ENCODE measurements at places on chromosomes 2 and 18.

DNA sequence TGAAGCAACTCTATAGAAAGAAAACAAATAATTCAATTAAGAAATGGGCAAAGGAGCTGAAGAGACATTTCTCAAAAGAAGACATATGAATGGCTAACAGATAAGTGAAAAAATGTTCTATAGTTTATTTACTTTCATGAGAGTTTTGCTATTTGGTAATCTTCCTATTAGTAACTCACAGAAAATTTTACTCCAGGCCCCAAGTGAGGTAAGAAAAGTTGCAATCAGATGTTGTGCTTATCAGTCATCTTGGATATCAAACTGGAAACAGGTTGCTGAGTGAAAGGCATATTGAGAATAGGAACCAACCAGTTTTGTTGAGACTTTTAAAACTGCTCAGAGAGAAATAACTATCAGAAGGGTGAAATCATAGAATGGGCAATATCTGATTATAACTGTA, 1179.0 kb upstream of the ACVR2A start:
- DNase-seq: no peak

DNA sequence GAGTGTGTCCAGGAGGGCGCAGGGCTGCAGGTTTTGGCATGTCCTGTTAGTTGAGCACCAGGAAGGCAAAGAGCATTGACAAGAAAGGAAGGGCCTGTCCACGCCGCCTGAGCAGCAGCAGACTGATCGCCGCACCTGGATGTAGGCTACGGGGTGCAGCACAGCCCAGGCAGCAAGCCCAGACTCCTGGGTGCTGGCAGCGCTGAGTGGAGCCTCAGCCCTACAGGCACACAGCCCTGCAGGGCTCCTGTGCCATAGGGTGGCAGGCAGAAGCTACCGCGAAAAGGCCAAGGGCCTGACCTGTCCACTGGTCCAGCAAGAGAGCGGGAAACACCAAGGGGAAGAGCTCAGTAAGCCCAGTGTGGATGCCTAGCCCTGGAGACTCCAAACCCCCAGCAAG, 198.0 kb downstream of the HDAC4 start:
- no peak for DNase-seq

DNA sequence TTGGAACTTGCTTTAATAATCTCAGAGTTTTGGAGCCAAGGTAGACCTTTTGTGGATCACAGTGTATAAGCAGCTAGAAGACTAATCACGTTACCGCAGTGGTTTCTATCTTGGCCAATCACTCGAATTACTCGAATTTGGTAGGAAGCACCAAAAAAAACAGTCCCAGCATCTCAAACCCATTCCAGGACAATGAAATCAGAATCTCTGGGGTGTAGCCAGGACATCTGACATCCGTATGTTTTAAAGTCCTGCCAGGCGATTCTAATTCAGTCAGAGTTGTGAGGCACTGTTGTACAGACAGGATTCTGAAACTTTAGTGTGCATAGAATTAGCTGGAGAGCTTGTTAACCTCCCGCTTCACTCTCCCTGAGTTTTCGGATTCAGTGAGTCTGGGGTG, 30.8 kb downstream of the GRHL1 start:
- DNase-seq: no peak

GRCh38 chr2:37645362-37645761, 26.1 kb downstream of the CDC42EP3 start:
- no peak for DNase-seq

DNA sequence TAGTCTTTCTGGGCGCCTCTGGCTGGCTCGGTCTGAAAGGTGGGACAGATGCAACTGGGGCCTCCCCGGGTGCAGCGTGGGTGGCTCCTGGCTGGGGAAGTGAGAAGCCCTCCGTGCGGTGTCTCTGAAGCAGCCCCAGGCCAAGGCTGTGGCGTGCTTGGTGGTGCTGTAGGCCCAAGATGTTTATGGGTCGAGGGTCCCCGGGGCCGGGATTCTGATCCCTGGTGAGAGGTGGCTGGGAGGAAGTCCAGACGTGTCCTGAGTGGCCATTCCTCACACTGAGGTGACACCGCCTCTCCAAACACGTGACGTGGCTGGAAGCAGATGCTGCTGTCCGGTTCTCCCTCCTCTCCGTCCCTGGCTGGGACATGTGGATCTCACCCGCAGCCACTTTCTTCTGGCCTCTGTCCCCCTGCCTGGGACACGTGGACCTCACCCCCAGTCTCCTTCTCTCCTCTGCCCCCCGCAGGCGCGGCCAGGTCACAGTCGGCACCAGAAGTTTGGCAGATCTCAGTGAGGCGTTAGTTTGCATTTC, 12.6 kb downstream of the RTP5 start:
- DNase-seq: no peak

- DNase-seq: no peak
Measured at GRCh38 chr2:33008716-33009115, 62.0 kb downstream of the LTBP1 start.

- no peak for DNase-seq
Measured at GRCh38 chr2:159616286-159616701, at the start of gene BAZ2B. BAZ2B (minus strand) TSS chr2:159616548; CDS start chr2:159478719, 137,829 bp downstream.

GRCh38 chr2:69564604-69565003, 78.9 kb downstream of the AAK1 start:
- no peak for DNase-seq

GRCh38 chr18:57523171-57523956, 63.1 kb downstream of the FECH start:
- DNase-seq: no peak

DNA sequence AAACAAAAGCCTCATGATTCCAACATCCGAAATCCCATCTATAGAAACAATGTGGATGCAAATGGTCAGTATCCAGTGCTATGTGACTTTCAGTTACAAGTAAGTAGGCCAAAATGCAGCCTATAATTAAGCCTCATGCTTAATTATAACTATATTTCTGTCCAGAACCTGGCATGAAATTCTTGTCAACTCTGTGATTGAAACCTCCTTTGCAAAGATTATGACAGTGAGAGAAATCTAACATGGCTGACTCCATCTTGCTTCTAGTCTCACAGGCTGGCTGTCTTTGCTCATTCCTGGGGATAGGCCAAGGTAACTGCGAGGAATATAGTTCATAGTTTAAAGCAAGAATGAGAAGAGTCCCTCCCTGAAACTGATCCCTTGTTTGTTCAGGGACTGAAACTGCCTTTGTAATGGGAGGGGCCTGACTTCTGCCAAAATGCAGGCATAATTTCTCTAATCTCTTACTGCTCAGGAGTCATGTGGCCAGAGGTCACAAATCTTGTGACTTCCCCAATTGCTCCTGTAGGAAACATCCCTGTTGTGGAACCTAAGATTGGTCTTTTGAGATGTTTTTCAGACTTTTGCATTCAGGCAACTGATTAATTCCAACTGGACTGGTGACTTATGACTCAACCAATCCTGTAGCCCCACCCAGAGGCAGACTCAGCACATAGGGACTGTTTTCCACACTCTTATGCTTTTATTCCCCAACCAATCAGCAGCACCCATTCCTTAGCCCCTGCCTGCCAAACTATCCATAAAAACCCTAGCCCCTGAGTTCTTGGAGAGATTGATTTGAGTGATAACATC, 84.5 kb upstream of the TLK1 start:
- DNase-seq: no peak

DNA sequence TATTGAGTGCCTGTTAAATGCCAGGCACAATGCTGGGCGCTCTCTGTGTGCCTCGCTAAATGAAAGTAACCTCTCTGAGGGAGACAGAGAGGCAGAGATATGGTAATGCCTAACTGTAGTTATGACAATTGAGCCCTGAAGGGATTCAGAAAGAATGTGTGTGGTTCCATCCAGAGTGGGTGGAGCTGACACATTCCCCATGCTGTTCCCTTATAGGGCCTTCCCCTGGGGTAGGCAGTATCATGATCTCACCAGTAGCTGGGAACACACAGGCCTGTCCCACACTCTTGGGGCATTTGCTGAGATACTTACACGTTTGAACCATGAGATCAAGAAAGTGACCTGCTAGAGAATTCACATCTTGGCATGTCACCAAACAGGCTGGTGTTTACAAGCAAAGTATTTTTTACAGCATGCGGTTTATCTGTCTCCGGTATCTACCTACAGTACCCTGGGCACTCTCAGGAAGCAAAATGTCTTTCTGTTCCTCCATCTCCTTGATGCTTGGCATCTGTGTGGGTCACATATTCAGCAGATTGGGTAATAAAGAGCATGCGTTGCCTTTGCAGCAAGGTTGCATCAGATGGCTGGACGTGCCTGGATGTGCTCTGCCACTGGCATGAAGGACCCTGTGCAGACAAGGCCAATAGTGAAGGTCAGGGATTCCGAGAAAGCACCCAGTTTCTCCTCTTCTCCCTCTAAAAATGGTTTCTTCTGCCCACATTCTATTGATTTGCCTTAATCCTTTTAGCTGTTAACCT, 9.4 kb downstream of the CTIF start:
- DNase-seq: no peak

DNA sequence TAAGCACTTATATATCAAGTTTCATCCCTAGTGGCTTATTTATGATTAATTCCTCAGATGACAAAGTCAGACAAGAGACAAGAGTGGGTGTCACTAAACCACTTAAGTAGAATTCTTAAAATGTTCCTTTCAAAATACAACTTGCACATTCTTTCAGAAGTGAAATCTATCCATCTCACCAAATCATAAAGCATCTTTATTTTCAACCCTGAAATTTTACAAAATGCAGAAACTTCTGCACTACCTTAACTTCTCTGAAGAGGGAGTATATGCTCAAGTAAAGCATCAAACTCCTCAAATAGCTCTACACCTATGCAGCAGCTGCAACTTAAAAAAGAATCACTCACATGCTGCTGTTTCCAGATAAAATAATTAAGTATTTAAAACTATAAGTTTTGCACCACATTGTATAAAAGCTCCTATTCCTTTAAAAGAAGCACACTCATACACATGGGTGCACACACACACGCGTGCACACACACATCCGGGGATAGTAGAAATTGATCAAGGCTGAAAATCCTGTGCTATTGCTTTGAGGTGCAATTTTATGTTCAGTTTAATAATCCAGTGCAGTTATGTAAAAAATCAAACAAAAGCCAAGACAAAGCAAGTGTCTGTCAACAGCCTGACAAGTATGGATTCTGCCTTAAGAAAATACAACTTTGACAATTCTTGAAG, 244.5 kb downstream of the TCF4 start:
- no peak for DNase-seq

DNA sequence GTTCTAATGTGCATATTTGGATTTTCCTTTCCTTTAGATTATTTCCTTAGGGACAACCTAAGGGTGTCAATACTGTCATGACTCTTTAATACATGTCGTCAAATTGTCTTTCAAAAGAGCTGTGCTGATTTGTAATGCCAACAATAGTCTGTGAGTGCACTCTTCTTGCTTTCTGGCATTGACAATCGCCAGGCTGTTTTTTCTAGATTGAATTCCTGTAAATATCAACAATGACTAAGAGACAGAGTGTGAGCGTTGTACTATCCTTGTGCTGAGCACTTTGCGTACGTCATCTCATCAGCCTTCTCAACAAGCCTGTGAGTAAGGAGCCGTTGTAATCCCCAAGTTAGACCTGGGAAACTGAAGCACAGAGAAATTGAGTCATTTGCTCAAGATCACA, 96.0 kb downstream of the ACOXL start:
- DNase-seq: no peak

- no peak for DNase-seq
Measured at GRCh38 chr2:23037596-23037995, 347.4 kb upstream of the KLHL29 start.

DNA sequence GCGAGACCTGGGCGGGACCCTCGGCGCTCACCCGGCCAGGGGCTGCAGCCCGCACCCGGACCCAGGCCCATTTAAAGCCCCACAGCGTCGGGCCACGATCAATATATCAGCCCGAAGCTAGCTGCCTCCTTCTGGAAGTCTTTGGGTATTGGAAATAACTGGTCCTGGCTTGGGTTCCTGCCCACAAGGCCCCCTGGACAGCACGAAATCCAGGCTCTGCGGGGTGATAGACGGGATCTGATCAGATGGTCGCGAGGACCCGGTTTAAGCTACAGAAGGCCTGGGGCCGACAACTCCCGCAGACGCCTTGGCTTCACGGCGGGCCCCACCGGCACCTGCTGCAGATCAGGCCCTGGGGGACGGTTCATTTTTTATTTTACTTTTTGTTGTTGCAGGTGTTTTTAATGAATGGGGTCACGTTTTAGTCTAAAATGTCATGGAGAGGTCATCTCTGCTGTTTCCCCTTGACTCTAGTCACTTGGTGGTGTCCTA, 362 bp upstream of the PSTPIP2 start:
- DNase-seq: no peak

- DNase-seq: no peak
Measured at GRCh38 chr2:128306931-128307460, 11.7 kb downstream of the HS6ST1 start.

DNA sequence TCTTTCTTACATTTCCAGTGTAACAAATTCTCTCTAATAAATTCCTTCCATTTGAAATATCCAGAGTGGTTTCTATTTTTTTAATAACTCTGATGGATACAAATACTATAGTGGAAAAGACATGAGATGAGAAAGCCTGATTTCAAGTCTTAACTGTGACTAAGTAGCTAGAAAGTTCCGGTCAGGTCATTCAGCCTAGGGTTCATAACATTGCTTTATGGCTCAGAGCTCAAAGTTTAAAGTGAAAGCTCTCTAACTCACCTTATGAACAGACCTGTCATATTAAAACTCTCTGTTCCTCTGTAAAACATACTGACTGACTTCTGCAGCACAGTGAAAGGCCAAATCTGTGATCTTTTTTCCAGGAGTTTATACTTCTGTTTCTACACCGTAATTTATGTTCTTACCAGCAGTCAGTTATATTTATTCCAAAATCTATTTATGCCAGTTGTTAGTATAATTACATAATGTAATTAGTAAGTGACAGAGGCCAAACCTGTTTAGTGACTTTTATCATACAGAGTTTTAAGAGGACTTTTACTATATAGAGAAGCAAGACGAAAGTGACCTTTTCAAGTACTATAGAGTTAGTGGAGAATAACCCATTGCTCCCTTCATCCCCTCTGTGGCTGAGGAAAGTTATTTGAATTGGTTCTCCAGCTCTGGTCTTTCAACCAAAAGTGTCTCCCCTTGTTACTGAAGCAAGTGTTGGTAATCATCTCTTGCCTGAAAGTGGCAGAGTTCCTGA, 118.8 kb upstream of the PDE1A start:
- no peak for DNase-seq

- DNase-seq: no peak
Measured at GRCh38 chr2:64697297-64698176, 43.8 kb upstream of the SERTAD2 start.

GRCh38 chr2:95113464-95113863, 8.1 kb downstream of the MRPS5 start:
- DNase-seq: no peak

- DNase-seq: no peak
Measured at GRCh38 chr2:168466834-168467565, 10.9 kb downstream of the CERS6 start.

DNA sequence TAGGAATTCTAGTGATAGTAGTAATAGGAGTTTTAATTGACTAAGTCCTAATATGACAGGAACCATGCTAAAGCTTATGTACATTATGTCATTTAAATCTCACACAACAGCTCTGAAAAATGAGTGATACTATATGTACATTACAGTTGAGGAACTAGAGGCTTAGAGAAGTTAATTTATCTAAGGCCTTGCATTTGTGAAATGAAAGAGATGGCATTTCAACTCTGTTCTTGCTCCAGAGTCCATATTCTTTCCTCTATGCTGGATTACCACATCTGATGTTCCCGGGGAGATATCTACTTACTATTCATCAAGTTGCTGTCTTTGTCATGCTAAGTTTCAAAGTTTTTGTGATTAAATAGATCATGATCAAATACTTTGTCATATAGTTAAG, 5.7 kb downstream of the AGPS start:
- DNase-seq: no peak

GRCh38 chr18:13587477-13587876, 138.9 kb downstream of the FAM210A start:
- no peak for DNase-seq
